ENCODE measurements at places on chromosomes 4 and X. TPM values are rescaled to one million over a fixed set of nuclear protein-coding genes. Genes with fewer than 3 reads are reported as not detected.

GRCh38 chr4:72954811-72955210, 114.7 kb downstream of the COX18 start:
- no peak for DNase-seq

- no peak for DNase-seq
Observed at GRCh38 chrX:136271300-136271699, 20.1 kb upstream of the MAP7D3 start.

- no peak for DNase-seq
Observed at GRCh38 chrX:49238735-49239134, 3.5 kb downstream of the CCDC22 start.

DNA sequence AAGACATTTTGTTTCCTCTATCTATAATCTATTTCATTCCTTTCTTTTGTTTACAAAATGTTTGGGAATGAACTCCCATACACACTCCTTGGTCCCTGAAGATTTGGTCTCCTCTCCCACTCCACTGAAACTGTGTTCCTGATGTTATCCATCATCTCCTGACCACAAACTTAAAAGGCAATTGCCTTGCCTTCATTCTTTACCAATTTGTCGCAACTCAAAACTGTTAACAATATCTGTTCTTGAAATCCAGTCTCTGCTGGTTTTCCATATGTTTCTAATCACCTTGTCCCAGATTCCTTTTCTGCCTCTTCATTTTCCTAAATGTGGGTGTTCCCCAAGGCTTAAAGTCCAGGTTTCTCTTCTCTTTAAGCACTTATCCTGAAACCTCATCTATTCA, 262.2 kb upstream of the TTC29 start:
- no peak for DNase-seq

Gene ATP2B3
- 0.05 TPM for total RNA-seq

Gene NAP1L2
- total RNA-seq, result 7.2 TPM

Gene ASB9
- total RNA-seq, result 0.28 TPM

Data from neural crest cell (in vitro differentiated cells).